Bronchus fibroblast of lung (primary cell): ENCODE measurements at places on chromosomes 6 and 20. TPM values are rescaled to one million over a fixed set of nuclear protein-coding genes. Genes with fewer than 3 reads are reported as not detected.

The MOG gene
- total RNA-seq = not detected in 2 replicates

The DUSP15 gene
- 0.30 TPM in 1 of 2 replicates, not detected in the other for total RNA-seq

The MYBL2 gene
- total RNA-seq = 44.2 and 54.1 TPM in 2 replicates

The CRISP3 gene
- not detected in 2 replicates for total RNA-seq

The SPATS1 gene
- not detected in 2 replicates for total RNA-seq
